T-helper 9 cell (primary cell): ENCODE measurements at places on chromosomes 6 and 20.

DNA sequence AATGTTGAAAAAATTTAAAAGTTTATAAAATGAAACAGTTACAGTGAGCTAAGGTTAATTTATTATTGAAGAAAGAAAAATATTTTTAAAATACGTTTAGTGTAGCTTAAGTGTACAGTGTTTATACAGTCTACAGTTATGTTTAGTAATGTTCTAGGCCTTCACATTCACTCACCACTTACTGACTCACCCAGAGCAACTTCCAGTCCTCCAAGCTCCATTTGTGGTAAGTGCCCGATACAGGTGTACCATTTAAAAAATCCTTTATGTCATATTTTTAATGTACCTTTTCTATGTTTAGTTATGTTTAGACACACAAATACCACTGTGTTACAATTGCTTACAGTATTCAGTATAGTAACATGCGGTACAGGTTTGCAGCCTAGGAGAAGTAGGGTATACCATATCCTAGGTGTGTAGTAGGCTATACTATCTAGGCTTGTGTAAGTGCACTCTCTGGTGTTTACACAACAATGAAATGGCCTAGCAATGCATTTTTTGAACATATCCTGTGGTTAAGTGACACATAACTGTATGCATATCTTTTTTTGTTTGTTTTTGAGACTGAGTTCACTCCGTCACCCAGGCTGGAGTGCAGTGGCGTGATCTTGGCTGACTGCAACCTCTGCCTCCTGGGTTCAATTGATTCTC, 26.3 kb downstream of the FLRT3 start:
- DNase-seq = no peak

- DNase-seq = no peak
These were observed 844 bp downstream of the TAGAP start for GRCh38 chr6:159043947-159044346.

- no peak for DNase-seq
These were observed 45.5 kb upstream of the CD83 start for GRCh38 chr6:14072084-14072483.

- no peak for DNase-seq
These were observed 182.8 kb downstream of the PTPRK start for GRCh38 chr6:128337619-128338018.

GRCh38 chr6:80454197-80454596, 347.7 kb downstream of the BCKDHB start:
- DNase-seq = no peak

GRCh38 chr20:57224641-57225138, 41.8 kb downstream of the BMP7 start:
- DNase-seq = no peak

DNA sequence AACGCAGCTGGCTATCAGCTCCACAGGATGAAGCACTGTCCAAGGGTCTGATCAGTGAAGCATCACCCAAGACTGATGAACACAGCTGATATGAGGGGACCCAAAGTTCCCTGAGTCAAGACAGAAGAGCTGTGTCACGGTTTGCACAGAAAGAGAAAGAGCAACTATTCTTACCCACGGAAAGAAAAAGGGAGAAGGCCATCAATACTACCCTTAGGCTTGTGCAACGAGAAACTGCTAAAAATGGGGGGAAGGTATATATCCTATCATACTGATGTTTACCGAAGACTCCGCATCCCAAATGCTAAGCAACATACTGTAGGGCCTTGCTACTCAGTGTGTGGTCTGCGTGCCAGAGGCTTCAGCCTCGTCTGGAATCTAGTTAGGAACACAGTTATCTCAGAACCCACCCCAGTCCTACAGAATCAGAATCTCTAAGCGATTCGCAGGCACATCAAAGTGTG, 665 bp downstream of the FASTKD5 start:
- DNase-seq = no peak

DNA sequence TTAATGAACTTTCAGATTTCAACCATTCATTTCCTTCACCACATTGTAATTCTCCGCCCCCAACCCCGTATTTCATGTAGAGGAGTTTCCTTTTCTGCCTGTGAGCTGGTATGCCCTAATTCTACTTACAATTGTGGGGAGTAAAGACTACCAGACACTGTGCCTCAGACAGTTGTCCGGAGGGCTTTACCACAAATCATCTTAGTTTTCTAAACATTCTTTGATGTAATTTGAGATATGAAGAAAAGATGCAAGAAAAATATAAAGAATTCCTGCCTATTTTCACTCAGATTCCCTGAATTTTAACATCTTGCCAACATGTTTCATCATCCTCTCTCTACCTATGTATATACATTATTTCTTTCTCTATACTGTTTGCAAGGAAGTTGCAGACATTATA, 28.3 kb upstream of the LOC128125822 start:
- DNase-seq = no peak

DNA sequence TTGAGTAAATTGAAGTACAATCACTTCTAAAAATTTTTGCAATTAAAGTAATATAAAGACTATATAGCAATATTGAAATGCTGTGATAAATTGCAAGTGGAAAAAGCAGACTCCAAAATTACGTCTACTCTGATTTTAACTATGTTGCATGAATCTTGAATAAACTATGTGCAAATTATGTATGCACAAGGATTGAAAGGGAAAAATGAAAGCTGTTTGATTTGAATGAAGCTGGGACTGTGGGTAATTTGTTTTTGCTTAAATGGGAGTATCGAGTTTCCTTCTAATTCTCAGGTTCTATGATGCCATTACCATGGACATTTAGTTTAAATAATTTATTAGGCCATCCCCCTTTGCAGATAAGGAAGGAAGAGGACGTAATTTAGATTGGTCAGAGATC, 198.7 kb upstream of the MYLIP start:
- no peak for DNase-seq

DNA sequence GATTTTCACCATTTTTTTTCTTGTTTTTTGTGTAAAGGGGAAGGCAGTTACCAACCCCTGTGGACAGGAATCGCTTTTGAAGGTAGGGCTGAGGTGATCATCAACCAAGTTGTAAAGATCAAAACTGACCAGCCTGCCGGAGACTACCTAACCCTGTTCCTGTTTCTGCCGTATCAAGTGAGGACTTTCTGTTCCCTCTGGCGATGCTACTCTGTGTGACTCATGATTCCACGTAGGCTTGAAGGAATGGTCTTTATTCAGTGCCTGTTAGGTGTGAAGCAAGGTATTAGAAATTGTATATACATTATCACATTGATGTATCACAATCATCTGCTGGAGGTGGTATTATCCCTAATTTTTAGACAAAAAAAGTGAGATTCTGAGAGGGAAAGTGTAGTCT, 161.3 kb downstream of the SOX4 start:
- no peak for DNase-seq

DNA sequence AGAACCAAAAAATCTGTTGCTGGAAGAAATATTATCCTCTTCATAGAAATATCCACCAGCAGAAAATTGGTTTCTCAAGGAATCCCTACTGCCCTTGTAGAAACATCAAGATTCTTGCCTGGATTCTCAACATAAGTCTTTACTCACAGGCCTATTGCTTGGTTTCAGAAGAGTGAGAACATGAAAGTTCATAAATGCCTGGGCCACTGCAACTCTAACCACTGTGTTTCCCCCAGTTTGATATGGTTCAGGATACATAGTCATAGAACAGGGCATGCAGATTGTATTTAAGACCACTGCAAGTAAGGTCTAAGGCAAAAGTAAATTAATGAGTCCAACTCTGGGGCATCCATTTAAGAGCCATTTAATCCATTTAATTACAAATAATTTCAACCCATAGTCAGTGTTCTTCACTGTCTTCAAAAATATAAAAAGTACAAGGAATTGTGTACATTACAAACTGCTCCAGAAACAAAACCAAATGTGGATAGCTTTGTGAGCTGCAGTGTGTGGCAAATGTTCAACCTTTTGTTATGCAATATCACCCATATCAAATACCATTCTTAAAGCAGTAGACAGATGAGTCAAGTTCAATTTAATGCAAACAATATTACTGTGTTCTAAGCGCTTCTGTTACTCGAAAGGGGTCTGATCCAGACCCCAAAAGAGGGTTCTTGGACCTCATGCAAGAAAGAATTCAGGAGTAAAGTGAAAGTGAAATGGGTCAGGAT, 83.3 kb downstream of the OPRM1 start:
- DNase-seq = no peak

DNA sequence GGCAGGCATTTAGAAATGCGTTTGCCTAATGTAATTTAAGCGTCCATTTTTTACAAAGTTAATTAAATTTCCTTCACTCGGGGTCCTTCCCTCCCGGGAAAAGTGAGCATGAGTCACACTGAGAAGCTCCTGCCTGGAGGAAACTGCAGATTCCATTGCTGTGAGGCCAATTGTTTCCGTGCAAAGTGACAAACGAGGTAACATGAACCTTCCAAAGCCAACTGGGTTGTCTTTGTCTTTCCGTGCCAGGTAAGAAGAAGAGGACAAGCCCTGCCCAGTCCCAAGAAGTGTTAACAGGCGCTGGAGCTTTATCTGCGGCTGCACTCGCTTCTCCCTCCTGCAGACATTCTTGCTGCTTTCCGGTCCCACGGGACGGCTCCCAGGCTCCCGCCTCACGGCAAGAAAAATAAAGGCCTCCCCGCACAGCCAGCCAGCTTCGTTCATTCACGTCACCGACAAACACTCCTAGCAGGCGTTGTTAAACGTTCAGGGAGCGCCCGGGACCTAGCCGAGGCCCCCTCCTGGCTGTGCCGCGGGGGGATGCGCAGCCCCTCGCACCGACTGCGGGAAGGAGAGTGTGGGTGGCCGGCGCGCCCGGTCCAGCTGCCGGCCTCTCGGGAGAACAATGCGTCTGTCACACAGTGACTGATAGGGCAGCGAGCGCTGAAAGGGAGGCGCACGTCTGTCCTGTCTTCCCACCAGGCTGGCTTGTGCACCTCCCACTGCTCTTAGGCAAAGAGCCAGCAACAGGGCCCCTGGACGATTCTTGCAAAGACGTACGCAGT, 61.5 kb upstream of the HDDC2 start:
- no peak for DNase-seq

DNA sequence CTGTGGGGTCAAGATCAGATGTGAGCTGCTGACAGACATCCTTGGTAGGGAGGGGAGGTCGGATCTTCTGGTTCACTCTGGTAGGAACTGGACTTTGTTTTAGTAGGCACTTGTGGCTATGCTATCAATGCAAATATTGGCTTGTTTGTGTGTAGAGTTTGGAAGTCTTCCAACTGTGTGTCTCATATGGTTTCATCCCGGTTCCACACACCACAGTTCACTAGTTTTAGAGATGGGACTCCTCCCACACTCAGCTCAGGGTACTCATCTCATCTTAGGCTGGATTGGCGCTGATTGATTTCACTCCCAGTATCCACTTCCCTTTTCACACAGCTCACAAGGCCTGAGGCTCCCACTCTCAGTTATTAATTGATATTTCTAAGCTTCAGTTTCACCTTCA, 161.3 kb downstream of the THBS2 start:
- DNase-seq = no peak

GRCh38 chr6:33040157-33040556, 30.8 kb upstream of the HLA-DOA start:
- no peak for DNase-seq

DNA sequence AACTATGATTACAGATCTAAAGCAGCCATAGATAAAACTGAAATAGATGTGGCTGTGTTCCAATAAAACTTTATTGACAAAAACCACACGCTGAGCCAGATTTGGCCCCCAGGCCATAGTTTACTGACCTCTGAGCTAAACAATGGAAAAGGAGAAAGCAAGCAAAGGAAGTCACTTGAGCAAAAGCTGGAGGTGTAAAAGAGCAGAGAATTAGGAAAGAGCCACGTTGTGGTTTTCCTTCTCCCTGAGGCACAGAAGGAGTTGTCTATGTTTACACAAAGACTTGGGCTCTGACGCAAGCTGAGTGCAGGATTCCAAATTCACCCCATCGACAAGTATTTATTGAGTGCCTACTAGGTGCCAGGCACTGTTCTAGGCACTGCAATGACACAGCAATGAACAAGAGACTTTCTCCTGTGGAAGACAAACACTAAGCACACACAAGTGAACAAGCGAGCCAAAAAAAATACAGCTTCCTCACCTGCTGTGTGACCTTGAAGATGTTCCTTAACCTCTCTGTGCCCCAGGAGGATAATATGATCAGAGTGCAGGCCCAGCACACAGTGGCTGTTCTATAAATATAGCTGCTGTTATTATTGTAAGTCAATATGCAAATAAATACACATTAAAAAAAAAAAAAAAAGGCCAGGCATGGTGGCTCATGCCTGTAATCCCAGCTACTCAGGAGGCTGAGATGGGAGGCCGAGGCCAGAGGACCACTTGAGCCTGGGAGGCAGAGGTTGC, 75.4 kb upstream of the PTPN1 start:
- DNase-seq = no peak

GRCh38 chr6:131532580-131533039, 40.4 kb upstream of the ARG1 start:
- DNase-seq = no peak

- no peak for DNase-seq
These were observed 356 bp upstream of the IRAK1BP1 start for GRCh38 chr6:78867020-78867369.

DNA sequence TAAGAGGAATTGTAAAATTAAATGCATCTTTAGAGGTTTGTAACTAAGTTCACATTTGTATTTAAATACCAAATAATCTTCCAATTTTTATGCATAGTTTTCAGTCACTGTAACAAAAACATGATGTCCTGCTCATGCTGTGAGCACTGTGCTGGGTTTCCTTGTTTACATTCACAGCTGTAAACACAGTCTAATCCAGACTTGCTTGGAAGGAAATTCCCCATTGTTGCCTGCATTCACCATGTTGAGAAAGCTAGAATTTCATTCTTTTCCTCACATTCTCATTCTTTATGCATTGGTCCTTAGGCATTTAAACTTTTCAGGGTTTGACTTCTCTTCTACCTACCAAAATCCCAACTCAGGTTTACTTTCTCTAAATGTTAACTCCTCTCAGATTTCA, 242.0 kb upstream of the TBX18 start:
- DNase-seq = no peak

GRCh38 chr6:85580118-85580877, 13.4 kb downstream of the SNX14 start:
- DNase-seq = no peak

DNA sequence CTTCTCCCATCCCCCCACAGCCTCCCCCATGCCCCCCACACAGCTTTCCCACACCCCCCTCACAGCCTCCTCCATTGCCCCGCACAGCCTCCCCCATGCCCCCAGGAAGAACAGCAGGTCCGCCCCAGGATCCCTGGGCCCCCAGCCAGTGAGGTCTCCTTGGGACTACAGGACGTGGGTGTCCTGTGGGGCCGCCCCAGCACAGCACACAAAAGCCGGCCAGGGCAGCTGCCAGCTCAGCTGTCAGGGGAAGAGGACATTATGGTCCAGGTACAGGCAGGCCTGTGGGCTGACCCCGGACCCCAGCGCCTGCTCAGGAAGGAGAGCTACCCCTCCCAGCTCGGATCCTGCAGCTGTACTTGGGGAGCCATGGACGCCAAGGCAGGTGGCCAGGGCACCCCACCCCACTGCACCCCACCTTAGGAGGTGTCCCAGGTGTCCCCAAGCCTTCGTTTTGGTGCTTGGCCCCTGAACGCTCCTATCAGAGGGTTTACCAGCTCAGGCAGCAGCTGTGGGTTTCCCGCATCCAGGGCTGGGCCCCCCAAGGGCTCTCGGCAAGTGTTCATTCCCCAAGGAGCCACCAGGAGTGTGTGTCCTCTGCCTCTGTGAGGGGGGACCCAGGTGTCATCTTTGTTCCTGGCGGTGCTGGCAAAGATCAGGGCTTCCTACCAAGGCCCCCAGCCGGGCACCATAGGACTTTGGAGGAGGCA, 42.3 kb upstream of the GATA5 start:
- DNase-seq = no peak

- DNase-seq = no peak
These were observed 79.0 kb upstream of the EEF1E1 start for GRCh38 chr6:8181160-8181881.

GRCh38 chr6:56687551-56687950, 44.9 kb upstream of the DST start:
- no peak for DNase-seq
